ENCODE measurements at places on chromosomes 3 and 15. TPM values are rescaled to one million over a fixed set of nuclear protein-coding genes. Genes with fewer than 3 reads are reported as not detected.

DNA sequence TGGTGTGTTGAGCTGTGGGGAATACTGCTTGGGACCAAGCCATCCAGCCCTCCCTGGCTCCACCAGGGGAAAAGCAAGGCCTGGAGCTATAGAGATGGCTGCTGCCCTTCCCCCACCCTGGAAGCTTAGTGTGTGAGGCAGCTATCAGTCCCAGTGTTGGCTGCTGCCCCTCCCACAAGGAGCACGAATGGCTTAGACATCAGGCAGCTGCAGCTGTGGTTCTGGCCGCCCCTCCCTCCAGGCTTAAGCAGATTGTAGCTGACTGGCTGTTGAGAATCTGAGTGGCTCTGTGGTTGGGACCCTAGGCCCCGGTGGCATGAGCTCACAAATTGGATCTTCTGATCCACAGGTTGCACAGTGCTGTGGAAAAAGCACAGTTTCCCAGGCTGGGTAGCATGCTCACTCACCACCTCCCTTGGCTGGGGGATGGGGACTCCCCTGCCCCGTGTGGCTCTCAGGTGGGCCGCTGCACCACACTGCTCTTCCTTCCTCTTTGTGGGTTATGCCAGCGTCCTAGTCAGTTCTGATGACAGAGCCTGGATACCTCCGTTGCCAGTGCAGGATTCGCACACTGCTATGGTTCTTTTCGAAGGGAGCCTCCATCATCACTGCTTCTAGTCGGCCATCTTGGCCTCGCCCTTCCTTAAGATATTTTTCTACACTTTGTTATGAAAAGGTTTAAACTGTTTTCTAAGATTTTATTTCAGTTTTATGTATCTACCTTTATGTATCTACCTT lies 21.2 kb upstream of the SUCNR1 start:
- DNase-seq: no peak

DNA sequence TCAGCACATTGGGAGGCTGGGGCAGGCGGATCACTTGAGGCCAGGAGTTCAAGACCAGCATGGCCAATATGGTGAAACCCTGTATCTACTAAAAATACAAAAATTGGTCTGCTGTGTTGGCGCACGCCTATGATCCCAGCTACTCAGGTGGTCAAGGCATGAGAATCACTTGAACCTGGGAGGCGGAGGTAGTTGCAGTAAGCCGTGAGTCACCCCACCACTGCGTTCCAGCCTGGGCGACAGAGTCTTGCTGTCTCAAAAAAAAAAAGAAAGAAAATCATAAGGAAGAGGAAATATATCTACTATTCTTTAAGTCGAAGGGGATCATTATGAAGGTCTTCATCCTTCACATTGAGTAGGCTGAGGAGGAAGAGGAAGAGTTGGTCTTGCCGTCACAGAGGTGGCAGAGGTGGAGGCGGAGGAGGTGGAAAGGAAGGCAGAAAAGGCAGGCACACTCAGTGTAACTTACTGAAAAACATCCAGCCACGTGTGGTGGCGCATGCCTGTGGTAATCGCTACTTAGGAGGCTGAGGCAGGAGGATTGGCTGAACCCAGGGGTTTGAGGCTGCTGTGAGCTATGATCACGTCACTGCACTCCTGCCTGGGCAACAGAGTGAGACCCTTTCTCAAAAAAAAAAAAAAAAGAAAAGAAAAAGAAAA lies 14.2 kb downstream of the CSK start:
- no peak for DNase-seq

- DNase-seq: no peak
Observed at GRCh38 chr3:161452179-161452578, 44.4 kb upstream of the OTOL1 start.

- DNase-seq: no peak
Observed at GRCh38 chr15:35288580-35288979, 203.5 kb upstream of the NANOGP8 start.

DNA sequence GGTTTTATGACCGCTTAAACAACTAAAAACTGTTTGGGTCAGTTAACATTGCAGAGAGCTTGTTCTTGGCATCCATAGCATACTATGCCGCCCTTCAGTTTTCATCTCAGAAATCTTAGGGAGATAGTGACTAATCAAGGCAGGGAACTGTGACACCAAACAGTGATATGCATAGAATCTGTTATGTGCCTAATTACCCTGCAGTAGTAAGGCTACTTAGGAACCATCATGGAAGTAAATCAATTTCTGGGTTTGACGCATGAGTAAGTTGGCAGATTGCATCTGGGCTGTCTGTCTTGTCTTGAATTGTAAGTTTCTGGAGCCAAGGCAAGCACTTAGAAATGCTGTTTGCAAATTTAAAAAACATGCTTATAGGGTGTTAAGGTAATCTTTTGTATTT lies 22.5 kb downstream of the KCTD6 start:
- DNase-seq: no peak

DNA sequence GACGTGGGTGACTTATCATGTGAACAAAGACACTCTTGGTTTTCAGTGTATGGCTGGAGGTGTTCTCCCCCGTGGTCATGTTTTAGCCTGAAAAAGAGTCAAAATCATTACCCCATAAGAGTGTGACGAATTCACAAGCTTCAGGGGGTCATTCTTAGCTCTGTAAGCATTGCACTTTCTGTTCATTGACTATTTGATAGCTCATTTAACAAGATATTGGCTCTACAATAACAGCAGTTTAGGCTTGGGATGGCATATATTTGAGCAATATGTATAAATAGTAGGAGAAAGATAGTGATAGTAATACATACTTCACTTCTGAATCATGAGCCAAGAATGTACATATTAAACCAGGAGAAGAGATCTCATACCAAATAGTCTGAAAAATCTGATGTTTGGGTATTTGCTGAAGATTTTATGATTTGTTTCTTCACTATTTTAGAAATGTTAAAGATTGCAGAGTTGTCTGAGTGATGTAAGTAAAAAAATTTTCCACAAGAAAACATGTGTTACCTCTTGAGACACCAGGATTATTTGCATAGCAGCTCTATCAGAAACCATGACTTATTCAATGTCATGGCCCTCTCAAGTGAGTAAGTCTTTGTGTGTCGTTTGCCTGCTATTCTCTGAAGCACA lies 996.0 kb downstream of the OTOL1 start:
- DNase-seq: no peak

GRCh38 chr15:55499151-55499550 lies 8.9 kb downstream of the DNAAF4 start:
- DNase-seq: no peak

- DNase-seq: no peak
Observed at GRCh38 chr15:68834346-68834745, 13.7 kb upstream of the ANP32A start.

Gene SI
- total RNA-seq: not detected

Gene MKRN3
- 0.63 TPM for total RNA-seq

Gene SERPINI2
- total RNA-seq: 0.41 TPM

Gene CFAP20DC
- not detected for total RNA-seq

Gene VILL
- 3.6 TPM for total RNA-seq

Gene LTK
- 1.2 TPM for total RNA-seq

Gene STAC
- total RNA-seq: 0.30 TPM
